Suppressor macrophage (primary cell): ENCODE measurements at places on chromosomes 1 and 21.
A peak's percentile ranks its signal among the peaks of the same experiment; 100 is the strongest.

- no peak for DNase-seq
Measured at GRCh38 chr1:177927021-177927596, 42.7 kb downstream of the SEC16B start.

DNA sequence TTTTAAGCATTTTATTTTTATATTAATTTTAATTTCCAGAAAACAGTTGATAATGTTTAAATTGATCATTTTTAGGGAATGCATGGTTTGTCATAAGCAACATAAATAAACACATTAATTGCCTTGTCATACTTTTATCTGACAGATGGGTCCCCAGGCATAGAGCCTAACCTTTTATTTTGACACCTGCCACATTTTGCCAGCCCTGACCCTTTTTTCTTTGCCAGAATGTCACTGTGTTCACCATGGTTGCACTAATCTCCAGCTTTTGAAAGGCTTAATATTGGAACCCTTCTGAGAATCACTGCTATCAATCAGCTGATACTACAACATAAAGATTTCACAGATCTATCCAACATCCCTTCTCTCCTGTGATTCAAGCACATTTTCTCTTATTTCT lies 56.0 kb upstream of the DPYD start:
- no peak for DNase-seq

DNA sequence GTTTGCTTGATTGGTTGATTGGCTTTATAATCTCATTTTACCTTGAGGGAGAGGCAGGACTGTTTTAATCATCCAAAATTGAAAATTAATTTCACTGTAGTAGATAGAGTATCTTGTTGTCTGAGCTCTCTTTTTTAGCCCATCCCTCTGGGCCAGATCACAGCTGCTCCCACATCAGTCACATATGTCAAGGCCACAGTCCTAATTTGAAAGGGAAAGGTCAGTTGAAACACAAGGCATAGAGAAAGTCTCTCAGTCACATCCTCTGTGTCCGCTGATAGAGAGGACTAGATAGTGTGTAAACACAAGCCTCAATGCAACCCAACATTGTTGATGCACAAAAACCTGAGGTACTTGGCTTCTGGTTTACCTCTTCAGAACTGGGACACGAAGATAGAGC lies 6.8 kb downstream of the C1orf74 start:
- no peak for DNase-seq

DNA sequence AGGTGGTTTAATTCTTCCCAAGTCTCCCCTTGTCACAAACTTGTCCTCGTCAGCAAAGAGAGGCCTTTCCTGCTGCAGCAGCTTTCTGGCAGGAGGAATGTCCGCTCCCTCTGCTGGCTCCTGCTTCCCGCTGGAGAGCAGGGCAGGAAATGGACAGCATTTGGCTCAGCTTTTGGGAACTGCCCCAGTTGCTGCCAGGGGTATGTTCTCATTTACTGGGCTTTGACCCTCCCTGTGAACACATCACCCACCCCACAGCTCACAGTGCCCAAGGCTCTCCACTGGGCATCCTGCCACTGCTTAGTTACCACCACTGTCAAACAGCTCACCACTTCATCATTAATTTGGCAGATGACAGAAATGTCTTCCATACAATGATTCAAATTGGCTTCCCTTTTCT lies 75.4 kb downstream of the MRPL37 start:
- DNase-seq = no peak

GRCh38 chr1:86409416-86410021 lies 13.4 kb upstream of the ODF2L start:
- peak; percentile 7 for DNase-seq

- DNase-seq = no peak
Measured at GRCh38 chr1:218255090-218255489, 30.0 kb upstream of the RRP15 start.

GRCh38 chr1:202249846-202250245 lies 56.2 kb downstream of the LGR6 start:
- peak; percentile 19 for DNase-seq

DNA sequence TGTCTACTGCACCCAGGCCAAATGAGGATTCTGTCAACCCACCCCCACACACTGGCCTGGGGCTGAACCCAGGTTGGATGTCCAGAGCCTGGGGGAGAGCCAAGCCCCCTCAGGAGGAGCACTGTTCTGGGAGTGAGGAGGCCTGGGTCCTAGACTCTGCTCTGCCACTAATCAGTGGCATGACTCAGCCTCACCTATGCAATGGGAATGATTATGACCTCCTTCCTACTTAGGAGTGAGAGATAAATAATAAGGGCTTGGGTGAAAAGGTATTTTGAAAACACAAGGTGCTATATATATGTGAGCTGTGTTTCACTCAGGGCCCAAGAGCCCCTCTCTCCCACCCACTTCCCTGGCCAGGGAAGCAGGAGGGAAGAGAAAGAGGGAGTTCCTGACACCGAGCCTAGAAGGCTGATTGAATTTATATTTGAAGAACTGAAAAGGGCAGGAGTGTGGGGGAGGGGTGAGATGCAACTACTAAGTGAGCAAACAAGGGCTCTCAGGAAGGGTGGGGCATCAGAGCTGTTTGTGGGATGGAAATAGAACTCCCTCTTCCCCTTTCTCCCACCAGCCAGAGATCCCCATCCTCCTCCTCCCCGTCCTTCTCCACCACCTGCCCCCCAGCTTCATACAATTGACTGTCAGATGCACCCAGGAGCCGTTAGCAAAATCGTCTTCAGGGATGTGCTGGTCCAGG lies 8.2 kb downstream of the IGSF9 start:
- peak; percentile 61 for DNase-seq

DNA sequence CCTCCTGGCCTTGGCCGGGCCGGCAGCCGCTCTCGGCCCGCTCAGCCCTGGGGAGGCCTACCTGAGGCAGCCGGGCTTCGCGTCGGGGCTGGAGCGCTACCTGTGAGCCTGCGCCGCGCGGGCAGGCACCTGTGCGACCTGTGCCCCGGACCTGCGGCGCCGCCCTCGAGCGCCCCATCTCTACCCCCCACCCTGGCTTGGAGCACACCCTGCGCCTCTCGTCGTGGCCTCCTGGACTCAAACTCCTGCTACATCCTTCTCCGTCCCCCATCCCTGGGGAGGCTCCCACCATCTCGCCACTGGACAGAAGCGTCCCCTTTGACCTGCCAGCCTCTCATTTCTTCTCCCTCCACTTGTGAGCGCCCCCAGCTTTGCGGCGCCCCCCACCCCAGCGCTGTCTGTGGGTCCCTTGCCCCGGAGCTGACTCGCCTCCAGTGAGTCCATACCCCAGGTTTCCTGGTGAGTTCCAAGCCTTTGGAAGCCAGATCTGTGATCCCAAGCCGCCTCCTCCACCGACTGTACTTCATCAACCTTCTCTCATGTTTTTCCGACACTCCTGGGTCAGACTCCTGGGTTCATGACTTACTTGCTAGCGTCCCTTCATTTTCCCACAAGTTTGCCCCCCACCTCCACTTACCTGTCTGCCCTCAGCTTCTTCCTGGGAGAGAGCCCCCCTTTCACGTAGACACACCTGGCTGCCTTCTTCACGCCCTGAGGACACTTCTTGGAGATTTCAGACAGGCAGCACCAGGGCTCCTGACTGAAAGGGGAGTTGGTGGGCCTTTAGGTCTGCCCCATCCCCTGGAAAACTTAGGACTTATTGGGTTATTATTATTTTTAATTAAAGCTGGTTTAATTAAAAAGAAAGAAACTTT lies 1.3 kb downstream of the FOXE3 start:
- DNase-seq = no peak

DNA sequence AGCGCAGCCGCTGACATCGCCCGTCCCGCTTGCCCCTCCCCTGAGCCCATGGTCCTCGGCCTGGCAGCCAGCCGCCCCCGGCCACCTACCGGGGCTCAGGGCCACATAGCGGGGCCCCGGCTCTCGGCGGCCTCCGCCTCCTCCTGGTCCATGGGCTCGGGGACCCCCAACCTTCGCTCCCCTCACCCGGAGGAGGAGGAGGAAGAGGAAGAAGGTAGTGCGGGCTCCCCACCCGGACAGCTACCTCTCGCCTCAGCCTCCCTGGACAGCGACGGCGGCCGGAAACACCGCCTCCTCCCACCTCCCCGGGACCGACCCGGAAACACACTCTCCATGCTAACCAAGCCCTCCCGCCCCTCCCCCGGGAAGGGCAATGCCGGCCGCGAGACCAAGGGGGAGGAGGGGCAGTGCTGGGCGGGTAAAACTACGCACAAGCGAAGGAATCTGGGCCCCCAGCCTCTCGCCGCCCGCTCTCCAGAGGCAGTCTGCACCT lies at the start of gene KIAA0319L:
Gene KIAA0319L, minus strand, starts transcription at position 286 of the 493 bp plus-strand sequence. CDS start 2,912 bp downstream, outside the sequence.
- DNase-seq = peak; percentile 75

DNA sequence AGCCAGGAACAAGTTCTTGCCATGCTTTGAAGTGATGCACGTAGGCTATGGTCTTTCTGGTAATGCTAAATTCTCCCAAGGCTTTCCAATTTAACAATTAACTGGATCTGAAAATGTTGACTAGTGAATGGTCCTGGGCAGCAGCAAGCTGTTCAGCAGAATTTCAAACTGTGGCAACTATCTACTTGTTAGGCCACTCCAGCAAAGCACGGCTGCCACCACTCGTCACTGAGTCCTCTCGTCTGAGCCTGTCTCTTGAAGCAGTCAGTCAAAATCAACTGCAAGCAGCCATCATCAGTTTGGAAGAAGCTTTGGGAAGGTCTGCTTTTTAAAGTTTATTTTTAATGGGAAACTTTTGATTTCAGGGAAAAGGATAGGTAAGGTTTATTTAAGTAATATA lies 6.1 kb downstream of the FLVCR1 start:
- DNase-seq = no peak

GRCh38 chr1:184593597-184593996 lies 161.1 kb downstream of the EDEM3 start:
- DNase-seq = no peak

DNA sequence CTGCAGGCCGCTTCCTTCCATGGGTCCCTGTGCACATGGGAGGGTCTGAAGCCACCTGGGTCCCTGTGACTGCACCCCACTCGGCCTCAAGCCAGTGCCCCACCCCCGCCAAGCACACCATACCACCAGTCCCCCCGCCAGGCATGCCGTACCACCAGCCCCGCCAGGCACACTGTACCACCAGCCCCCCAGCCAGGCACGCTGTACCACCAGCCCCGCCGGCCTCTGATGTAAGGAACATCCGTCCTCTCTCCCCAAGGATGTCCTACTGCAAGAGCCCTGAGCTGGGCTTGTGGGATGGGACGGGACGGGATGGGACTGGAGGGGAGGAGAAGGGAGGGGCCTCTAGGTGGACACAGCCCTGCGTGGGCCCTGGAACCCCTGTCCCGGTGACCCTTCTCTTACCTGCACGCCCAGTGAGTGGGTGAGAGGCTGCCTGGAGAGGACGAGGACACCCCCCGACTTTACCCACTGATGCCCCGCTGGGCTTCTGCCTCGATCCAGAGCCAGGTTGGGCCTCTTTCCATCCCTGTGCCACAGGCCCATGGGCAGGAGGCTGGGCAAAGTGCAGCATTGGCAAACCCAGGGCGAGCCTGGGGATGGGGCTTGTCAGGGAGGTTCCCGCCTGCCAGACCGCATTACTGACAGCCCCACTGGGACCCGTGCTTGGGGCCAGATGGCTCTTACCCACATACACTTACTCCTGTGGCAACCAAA lies 40.8 kb upstream of the COL6A1 start:
- no peak for DNase-seq

DNA sequence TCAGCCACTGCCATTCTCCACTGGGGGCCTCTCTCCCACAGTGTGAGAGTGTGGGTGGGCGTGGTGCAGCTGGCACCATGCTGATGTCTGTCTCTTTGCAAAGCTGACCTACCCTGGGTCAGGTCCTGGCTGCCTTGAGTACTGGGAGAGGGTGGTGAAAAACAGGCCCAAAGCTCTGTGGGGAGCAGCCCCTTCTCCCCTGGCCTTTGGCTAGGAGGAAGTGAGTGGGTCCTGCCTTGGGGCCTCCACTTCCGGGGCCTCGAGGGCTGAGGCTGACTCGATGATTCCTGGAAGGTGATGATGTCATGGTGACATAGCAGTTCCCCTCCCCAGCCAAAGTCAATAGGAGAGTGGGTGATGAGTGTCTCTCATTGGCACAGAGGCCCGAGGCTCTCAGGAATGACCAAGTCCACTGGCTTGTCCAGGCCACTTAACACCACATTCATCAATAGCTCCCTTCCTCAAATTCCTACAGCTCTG lies 53.0 kb downstream of the IER5 start:
- DNase-seq = peak; percentile 83

- DNase-seq = peak; percentile 27
Measured at GRCh38 chr1:109274533-109275476, 8.1 kb downstream of the PSRC1 start.

DNA sequence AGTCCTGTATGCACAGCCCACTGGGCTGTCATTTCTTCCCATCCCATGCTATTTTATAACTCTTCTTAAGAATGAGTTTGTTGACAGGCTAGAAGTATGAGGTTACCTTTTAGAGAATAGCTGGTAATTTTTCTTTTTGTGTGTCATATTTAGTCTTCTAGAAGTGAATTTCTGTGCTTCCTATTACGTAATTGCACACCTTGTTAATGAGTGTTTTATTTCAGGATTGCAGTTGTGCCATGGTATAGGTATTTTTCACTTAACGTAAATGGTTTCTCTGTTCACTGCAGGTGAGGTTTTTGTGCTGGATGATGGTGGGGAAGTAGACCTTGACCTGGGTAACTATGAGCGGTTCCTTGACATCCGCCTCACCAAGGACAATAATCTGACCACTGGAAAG lies 5.0 kb downstream of the CTPS1 start:
- no peak for DNase-seq

DNA sequence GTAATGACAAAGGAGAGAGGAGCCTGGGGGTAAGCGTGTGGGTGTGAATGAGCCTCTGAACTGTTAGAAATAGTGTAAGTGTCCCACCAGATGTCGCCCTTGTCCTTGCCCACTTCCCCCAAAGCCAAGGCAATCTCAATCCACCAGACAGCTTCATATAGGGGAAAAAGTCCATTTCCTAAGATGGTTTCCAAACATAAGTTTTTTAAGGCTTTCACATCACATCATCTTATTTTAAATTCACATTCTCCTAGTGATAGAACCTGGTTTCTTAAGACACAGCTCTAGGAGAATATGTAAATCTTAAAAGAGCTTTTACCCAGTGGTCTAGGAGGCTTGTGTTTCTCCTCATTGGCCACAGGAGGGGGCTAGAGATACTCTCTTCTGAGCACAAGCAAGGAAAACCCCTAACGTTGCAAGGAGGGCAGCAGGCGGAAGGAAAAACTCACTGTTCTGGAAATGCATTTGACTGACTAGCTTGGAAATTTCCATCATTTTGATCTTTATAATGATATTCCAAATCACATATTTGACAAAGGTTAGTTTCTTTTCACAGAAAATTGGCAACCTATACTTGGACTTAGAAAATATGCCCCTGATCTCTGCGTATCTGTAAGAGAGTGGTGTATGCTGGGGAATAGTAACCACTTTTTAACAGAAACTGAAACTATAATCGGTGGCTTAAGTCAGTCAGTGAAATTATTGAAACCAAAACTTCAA lies 51.9 kb upstream of the LPAR3 start:
- peak; percentile 89 for DNase-seq

DNA sequence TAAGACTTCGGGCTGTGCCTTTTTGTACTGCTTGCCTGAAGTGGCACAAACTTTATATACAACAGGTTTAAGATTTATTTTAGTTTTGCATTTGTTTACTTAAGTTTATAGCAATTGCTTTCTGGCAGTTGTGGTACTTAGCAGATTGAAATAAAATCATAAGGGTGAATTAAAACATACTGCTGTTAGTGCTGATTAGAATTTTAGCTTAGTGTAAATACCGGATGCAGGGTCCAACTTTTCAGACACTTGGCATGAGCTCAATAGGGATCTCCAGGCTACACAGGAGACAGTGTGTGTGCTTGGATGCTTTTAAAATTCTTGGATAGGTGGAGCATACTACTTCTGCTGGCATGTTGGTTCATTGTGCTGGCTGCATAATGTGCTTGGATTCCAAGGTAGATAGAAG lies 159.6 kb downstream of the NFIA start:
- no peak for DNase-seq

- no peak for DNase-seq
Measured at GRCh38 chr1:164768619-164769018, 209.6 kb downstream of the PBX1 start.
